ENCODE measurements at places on chromosomes 5 and 9.

DNA sequence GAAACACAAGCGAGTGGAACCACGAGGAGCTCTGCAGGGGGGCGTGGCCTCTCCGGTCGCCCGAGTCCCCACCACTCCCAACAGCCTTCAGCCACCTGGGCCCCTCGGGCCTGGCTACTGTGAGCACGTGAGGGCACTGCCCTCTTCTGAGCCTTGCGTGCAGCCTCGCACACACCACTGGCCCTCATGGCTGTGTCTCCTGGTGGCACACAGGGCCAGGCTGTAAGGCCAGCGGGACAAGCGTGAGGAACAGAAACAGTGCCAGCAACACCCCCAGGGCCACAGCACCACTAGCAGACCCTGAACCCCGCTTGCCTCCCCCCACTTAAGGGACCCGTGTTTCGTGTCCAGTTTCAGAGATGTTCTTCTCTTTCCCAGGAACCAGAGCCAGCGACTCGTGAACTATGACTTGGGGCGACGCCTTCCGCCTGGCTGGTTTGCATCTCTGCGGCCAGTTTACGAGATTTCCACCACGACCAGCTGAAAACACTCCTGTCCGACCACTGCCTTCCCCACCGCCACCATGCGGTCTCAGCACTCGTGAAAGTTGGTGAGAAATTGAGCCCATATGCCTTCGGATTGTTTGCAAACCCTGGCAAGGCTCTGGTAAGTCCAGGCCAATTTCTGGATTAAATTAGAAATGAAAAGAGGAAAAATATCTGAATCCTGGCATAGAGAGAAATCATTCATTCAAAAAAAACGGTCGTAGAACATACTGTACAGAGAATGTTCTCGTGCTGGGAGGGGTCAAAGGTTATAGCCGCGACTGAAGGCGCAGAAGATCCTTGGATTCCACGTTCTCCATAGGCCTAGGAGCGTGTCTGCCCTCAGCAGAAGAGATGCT lies 135.6 kb downstream of the ZNF354C start:
- no peak for DNase-seq

DNA sequence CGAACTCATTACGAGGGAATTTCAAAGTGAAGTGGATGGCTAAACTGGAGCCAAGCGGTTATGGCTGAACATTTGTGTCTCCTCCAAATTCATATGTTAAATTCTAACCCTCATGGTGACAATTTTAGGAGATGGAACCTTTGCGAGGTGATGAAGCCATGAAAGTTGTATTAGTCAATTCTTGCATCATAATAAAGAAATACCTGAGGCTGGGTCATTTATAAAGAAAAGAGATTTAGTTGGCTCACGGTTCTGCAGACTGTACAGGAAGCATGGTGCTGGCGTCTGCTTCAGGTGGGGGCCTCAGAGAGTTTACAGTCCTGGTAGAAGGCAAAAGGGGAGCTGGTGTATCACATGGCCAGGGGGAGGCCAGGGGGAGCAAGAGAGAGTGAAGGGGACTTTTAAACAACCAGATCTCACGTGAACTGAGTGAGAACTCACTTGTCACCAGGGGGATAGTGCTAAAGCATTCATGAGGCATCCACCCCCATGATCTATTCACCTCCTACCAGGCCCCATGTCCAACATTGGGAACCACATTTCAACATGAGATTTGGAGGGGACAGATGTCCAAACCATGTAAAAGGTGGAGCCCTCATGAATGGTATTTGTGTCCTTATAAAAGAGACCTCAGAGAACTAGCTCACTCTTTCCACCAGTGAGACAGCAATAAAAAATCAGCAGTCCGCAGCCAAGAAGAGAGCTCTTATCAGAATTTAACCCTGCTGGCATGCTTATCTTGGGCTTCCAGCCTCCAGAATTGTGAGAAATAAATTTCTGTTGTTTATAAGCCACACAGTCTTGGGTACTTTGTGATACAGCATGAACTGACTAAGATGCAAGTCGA lies 143.4 kb downstream of the MTRR start:
- no peak for DNase-seq

DNA sequence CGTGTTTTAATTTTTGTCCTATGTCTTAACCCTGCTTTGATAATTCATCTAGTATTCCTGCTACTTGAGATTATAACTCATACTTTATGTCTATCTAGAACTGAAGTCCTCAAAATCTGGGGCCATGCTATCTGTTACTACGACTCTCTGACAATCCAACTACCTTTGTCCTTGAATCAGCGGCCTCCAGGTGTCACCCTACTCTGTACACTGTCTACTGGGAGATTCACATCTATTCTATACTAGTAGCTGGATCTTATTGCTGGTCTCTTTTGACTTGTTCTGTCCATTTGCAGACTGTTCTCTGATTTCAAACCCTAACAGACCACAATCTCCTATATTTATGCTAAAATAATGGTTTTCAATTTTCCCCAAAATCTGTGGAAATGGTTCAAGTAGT lies 225.5 kb upstream of the ELAVL2 start:
- DNase-seq = no peak

- DNase-seq = no peak
Observed at GRCh38 chr5:170296036-170296934, 1.3 kb downstream of the LCP2 start.

DNA sequence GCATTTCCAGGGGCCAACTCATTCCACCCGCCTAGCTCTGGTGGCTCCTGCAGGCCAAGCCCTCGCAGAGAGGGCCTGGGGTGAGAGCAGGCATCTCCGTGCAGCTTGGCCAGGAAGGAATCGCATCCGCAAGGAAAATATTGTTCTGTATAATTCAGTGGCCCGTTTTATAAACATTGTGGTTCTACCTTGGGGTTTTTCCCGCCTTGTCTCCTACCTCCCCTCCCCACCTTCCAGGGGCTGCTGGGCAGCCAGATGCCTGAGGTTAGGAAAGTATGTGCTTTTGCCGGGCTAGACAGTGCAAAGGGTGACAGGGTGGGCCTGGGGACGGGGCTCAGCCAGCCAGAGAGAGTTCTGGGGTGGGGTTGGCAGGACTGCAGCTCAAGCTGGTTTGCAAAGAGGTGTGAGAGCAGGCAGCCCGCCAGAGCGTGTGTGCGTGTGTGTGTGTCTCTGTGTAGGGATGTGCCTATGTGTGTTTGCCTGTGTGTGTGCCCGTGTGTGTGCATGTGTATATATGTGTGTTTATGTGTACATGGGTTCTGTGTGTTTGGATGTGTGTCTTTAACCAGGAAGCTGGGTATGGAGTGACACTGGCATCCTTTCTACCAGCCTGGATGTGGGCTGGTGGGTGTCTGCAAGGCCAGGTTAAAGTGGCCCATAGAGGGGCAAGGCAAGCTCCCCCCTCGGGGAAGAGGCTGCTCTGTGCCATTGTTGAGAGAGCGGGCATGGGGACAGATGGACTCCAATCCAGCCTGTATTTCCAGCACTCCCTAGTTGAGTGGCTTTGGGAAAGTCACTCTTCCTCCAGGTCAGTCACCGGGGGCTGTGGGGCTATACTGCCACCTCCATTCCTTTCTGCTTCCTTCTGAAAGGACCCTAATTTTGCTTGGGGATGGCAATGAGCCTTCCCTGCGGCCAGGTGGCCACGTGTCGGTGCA lies 10.6 kb upstream of the SLC2A6 start:
- no peak for DNase-seq

- no peak for DNase-seq
Observed at GRCh38 chr5:35098214-35098613, 50.5 kb upstream of the AGXT2 start.

- DNase-seq = no peak
Observed at GRCh38 chr9:78292716-78293497, 4.0 kb upstream of the PSAT1 start.

- DNase-seq = no peak
Observed at GRCh38 chr5:93782978-93783377, 41.6 kb upstream of the POU5F2 start.

DNA sequence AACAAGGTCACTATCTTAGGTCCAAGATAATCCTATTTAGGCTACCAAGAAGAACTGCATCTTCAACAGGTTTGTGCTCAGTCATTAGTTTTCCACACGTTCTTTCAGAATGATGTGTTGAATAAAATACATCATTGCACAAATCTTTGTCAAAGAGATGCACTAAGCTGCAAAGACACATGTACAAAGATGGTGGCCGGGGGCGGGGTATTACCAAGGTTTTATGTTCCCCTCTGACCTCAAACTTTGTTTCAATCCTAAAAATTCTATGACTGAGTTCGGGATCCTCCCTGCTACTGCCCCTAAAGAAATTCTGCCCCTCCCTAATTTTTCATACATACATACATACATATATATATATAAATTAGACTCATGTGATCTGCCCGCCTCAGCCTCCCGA lies 14.2 kb downstream of the HSPA9 start:
- no peak for DNase-seq

DNA sequence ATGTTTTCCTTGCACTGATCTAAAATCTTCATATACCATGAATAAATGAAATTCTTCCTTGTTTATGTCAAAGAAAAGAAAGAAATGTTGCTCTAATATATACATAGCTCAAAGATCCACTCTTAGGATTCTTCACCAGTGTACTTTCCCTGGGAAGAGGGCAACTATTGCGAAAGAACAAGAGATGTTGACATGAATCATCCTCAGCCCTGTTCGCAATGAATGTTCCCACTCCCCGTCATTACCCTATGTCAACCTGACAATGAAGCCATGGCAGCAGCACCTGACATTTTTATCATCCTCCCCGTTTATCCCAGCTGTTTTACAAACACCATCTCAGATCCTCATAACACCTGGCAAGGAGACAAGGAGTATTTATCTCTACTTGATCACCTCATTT lies 409.1 kb upstream of the GRIA1 start:
- DNase-seq = no peak

GRCh38 chr5:90226433-90227099 lies 183.0 kb downstream of the CETN3 start:
- no peak for DNase-seq

Measured in AG09319 (cell line).